ENCODE measurements at places on chromosomes 2 and 18. TPM values are rescaled to one million over a fixed set of nuclear protein-coding genes. Genes with fewer than 3 reads are reported as not detected.

Gene G6PC2
- not detected for total RNA-seq

Gene HRH4
- not detected for total RNA-seq

Gene RESP18
- not detected for total RNA-seq

Gene ITGB6
- 0.79 TPM for total RNA-seq

Gene GALNT14
- total RNA-seq: 44.9 TPM

Gene EFEMP1
- total RNA-seq: 40.4 TPM

Gene MROH2A
- total RNA-seq: not detected

Gene DUSP19
- 0.25 TPM for total RNA-seq

Gene RTP5
- total RNA-seq: not detected

Gene MAL
- total RNA-seq: not detected

Gene GRP
- total RNA-seq: not detected

Gene THSD7B
- total RNA-seq: not detected

Gene GLI2
- 28.5 TPM for total RNA-seq

Gene C2orf78
- not detected for total RNA-seq

Gene AQP12B
- total RNA-seq: not detected

Gene POMC
- not detected for total RNA-seq

Gene GBX2
- total RNA-seq: 2.2 TPM

Gene ZDBF2
- 0.92 TPM for total RNA-seq

Gene KHK
- total RNA-seq: 7.5 TPM

Gene TRIB2
- 0.65 TPM for total RNA-seq

Gene MC2R
- total RNA-seq: not detected

Gene PLB1
- 1.8 TPM for total RNA-seq

Gene MPP4
- total RNA-seq: 0.10 TPM

Gene IGFBP2
- total RNA-seq: 90.1 TPM

Gene CROCC2
- not detected for total RNA-seq

Gene CNTNAP5
- total RNA-seq: not detected

Gene RALB
- 81.6 TPM for total RNA-seq

Gene CYP27A1
- 0.20 TPM for total RNA-seq

Gene DNER
- total RNA-seq: 10.0 TPM

Gene LIMS4
- total RNA-seq: 0.62 TPM

Gene FZD7
- total RNA-seq: 7.3 TPM

Gene HOXD9
- total RNA-seq: 1.8 TPM

Gene TUBA3E
- total RNA-seq: 0.78 TPM

Gene GAL3ST2
- total RNA-seq: 0.33 TPM

Gene DRC1
- total RNA-seq: 0.19 TPM
